ENCODE measurements at places on chromosomes 3 and 15. TPM values are rescaled to one million over a fixed set of nuclear protein-coding genes. Genes with fewer than 3 reads are reported as not detected.

Gene IQCH
- 8.7 TPM for total RNA-seq

Gene CCDC54
- not detected for total RNA-seq

Gene CCDC13
- total RNA-seq = 0.29 TPM

Gene PLA2G4F
- not detected for total RNA-seq

Gene AHSG
- not detected for total RNA-seq

Gene CCR9
- not detected for total RNA-seq

Gene CPN2
- not detected for total RNA-seq

Gene LRRC3B
- total RNA-seq = not detected

Gene LRTM1
- not detected for total RNA-seq

Gene BSN
- total RNA-seq = 0.17 TPM

Gene KLHL18
- total RNA-seq = 26.0 TPM

Gene MITF
- 30.1 TPM for total RNA-seq

Gene CLDN16
- total RNA-seq = not detected

Gene SEMA3B
- total RNA-seq = 26.0 TPM

Gene NPTN
- total RNA-seq = 154 TPM

Gene HRG
- not detected for total RNA-seq

All from smooth muscle cell of trachea (primary cell).